Epithelial cell of proximal tubule (primary cell): ENCODE measurements at places on chromosomes 1 and 21. TPM values are rescaled to one million over a fixed set of nuclear protein-coding genes. Genes with fewer than 3 reads are reported as not detected.

Gene CHI3L1
- total RNA-seq: 0.86 TPM in 1 of 2 replicates, not detected in the other

Gene TRNP1
- 89.9 and 159 TPM in 2 replicates for total RNA-seq

Gene FCGR1A
- total RNA-seq: not detected in 2 replicates

Gene OR2T33
- total RNA-seq: not detected in 2 replicates
